Adrenal gland (tissue), 19 donors: ENCODE measurements at places on chromosomes 4 and X. TPM values are rescaled to one million over a fixed set of nuclear protein-coding genes. Genes with fewer than 3 reads are reported as not detected.

TNIP3 gene
- 0.11 TPM for total RNA-seq

KIF4A gene
- 0.35 TPM for total RNA-seq

NKX3-2 gene
- not detected for total RNA-seq

GLOD5 gene
- not detected for total RNA-seq

FAM200B gene
- total RNA-seq = 49.4 TPM

ZAR1 gene
- not detected for total RNA-seq

GABRB1 gene
- 0.22 TPM for total RNA-seq

PWWP3B gene
- 6.8 TPM for total RNA-seq

BEX1 gene
- 10.7 TPM for total RNA-seq

SCD5 gene
- 386 TPM for total RNA-seq

SLC2A9 gene
- 16.6 TPM for total RNA-seq

MAGEA4 gene
- total RNA-seq = not detected

IL2 gene
- not detected for total RNA-seq
